Neural progenitor cell (in vitro differentiated cells): ENCODE measurements at places on chromosomes 16 and 17. TPM values are rescaled to one million over a fixed set of nuclear protein-coding genes. Genes with fewer than 3 reads are reported as not detected.

The MYL11 gene
- 0.68 and 4.1 TPM in 2 replicates for total RNA-seq

DNA sequence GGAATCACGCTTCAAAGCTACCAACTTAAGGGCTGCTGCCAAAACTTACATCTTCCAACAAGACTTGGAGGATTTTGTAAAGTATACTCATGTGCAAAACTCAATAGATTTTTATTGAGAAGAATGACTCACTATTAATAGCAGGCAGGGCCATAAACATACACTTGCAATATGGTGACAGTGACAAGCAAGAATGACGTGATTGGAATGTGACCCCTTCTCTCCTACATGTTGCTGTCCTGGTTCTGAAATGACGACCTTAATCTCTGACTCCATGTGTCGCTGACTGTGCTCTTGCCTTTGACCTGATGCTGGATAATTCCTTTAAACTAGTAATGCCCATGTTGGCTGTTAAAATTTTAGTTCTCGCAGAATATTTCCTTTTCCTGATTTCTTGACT is 174.5 kb downstream of the PARN start:
- no peak for DNase-seq

- no peak for DNase-seq
Observed at GRCh38 chr16:16109453-16110110, 113.7 kb downstream of the ABCC6 start.

- no peak for DNase-seq
Observed at GRCh38 chr17:81244358-81245023, 5.4 kb downstream of the NDUFAF8 start.

GRCh38 chr16:29747947-29748759 is 2.4 kb upstream of the C16orf54 start:
- no peak for DNase-seq

DNA sequence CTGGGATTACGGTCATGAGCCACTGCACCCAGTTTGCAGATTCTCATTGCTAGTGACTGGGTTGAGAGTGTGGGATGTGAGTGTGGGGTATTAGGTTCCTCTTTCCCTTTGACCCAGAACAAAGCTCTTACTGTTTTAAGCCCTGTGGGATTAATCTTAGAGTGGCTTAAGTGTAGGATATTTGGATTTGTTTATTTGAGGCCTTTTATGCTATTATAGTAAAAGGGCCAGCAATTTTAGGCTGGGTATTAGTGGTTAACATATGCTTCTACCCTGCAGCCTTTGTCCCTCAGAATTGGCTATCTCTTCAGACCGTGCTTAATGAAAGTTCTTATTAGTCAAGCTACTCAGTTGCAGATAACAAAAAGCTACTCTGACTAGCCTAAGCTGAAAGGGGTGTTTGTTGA is 3.2 kb downstream of the SGF29 start:
- DNase-seq = no peak

DNA sequence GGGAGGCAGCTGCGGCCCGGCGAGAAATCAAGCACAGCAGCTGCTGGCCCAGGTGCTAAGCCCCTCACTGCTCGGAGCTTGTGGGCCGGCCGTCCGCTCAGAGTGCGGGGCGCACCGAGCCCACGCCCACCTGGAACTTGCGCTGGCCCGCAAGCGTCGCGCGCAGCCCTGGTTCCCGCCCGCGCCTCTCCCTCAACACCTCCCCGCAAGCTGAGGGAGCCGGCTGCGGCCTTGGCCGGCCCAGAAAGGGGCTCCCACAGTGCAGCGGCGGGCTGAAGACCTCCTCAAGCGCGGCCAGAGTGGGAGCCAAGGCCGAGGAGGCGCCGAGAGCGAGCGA is 92.9 kb downstream of the HAPSTR1 start:
- DNase-seq = no peak

GRCh38 chr17:65572581-65573281 is 11.3 kb upstream of the AXIN2 start:
- peak; percentile 70 for DNase-seq

The CCDC200 gene
- total RNA-seq = not detected in 2 replicates

GRCh38 chr17:8420041-8420934 is 15.4 kb upstream of the NDEL1 start:
- DNase-seq = no peak

GRCh38 chr17:7072406-7072805 is 7.6 kb downstream of the CLEC10A start:
- DNase-seq = no peak

GRCh38 chr17:50310455-50311111 is 35.3 kb upstream of the XYLT2 start:
- DNase-seq = no peak

GRCh38 chr17:74803388-74803930 is 27.3 kb upstream of the NAT9 start:
- no peak for DNase-seq

DNA sequence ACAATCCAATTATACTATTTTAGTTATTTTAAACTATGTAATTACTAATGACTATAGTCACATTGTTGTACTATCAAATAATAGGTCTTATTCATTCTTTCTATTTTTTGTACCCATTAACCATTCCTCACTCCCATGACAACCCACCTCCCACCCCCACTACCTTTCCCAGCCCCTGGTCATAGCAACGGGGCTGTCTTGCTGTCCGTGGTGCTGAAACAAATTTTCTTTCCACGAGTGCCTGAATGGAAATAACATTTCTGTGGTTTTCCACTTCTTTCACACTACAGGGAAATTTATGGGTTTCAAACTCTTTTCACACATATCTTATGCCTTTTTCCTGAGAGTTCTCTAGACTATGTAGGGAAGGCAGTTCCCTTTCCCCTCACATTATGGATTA is 326.6 kb downstream of the PHKB start:
- DNase-seq = peak; percentile 65

The PRSS22 gene
- total RNA-seq = not detected in 2 replicates

DNA sequence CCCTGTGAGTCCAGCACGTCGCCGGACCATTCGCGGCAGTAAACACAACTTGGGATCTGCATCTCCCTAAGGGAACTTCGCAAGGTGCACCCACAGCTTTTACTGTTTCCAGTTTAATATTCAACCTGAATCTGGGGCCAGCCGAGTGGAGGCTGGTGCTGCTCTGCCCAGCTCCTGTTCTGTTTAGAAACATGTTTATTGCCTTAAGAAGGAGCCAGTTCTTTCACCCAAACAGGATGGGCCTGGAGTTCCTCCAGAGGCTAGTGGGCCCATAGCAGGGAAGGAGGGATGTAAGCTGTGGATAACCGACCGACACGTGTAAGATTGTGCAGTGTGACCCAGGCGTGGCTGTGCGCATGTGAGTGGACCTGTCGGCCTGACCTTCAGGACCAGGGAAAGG is 17.4 kb downstream of the TBC1D24 start:
- DNase-seq = no peak

The GNPTG gene
- 11.8 and 22.7 TPM in 2 replicates for total RNA-seq

The TIGD7 gene
- 6.6 and 10.6 TPM in 2 replicates for total RNA-seq

DNA sequence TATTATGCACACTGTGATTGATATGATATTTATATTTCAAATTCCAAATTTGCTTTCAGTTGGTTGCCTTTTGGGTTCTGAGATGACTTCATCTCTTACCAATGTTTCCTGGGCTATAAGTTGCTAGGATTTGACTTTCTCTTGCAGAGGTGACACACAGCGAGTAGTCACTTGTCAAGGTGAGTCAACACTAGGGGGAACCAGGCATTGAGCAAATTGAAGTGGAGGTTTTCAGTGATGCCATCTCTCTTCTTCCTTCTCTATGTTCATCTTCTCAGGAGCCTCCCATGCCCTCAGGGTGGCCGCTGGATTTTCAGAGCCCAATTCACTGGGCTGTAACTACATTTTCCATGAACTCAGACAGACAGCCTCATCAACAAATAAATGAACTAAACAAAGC is 6.0 kb upstream of the CPD start:
- DNase-seq = no peak

The CORO1A gene
- total RNA-seq = 9.4 and 10.6 TPM in 2 replicates

DNA sequence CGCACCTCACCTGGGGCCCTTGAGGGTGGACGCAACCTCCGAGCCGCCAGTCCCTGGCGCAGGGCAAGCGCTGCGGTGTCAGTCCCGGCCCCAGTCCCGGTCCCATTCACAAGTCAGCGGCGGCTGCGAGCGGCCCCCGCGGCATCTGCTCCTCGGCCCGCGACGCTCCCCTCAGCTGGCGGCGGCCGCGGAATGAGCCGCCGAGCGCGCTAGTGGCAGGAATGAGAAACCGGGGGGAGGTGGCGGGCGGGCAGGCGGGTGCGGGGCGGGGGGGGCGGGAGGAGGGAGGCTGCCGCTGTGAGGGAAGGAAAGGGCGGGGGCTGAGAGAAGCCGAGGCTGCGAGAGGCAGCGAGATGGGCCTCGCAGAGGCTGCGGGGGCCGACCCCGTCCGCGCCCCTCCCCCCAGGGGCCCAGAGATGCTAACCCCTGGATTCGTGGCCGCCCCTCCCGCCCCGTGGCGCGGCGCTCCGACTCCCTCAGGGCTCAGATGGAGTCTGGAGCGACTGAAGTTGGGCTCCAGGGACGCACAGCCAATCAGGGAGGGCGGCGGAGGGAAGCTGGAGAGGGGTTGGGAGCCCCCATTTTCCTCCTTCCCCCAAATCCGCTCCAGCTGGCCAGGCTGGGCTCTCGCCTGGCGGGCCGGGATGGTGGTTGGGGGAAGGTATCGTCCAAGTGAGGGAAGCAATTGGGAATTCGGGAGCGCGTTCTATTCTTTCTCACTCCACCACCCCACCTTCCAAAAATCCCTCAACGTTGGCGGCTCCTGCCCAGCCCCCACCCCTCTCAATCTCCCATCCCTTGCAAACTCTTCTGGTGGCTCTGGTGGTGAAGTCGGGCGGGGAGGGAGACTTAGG is at the start of gene CDH11:
CDH11 (minus strand) TSS at position 194 of the 854 bp plus-strand sequence. CDS start 117,194 bp downstream, outside the sequence.
- peak; percentile 93 for DNase-seq

DNA sequence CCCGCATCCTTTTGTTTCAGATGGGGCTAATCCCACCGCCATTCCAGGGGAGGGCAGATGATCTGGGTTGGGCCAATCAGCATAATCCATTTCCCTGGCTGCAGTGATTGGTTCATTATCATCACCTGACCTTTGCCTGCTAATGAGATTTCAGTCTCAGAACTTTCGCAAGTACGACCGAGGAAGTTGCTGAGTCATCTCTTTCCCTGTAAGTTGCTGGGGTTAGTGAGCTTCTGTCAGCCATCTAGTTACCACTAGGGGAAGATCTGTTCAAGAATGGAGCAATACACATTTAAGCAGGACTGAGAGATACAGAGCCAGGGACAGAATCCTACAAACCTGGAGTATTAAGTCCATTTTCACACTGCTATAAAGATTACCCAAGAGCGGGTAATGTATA is 65.3 kb upstream of the NUDT7 start:
- peak; percentile 31 for DNase-seq

DNA sequence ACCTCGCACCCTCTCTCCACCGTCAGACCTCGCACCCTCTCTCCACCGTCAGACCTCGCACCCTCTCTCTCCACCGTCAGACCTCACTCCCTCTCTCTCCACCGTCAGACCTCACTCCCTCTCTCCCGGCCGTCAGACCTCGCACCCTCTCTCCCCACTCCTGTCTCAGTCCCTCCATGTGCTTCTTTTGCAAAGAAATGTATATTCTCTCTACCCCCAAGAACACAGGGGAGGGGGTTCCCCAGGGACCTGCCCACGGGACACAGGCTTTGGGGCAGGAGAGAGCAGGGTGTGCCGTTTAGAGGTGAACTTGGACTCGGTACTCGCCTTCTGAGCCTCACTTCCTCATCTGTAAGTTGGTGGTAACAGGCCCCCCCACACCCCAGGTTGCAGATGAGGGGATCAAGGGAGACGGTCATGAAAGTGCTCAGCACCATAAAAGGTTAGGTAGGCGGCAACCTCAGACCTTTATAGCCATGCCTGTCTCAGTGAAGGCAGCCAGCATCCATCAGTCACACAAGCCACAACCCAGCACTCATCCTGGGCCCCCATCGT is 63.7 kb downstream of the RPH3AL start:
- DNase-seq = no peak

GRCh38 chr17:73706858-73707257 is 62.6 kb upstream of the SDK2 start:
- no peak for DNase-seq

- no peak for DNase-seq
Observed at GRCh38 chr17:12673788-12674187, 8.1 kb downstream of the MYOCD start.
